Liver (tissue), 10 donors: ENCODE measurements at places on chromosomes 13 and 19. TPM values are rescaled to one million over a fixed set of nuclear protein-coding genes. Genes with fewer than 3 reads are reported as not detected.

Gene ACP5
- 30.5 TPM for total RNA-seq

Gene SBK2
- total RNA-seq, result not detected

Gene MRPL34
- total RNA-seq, result 23.3 TPM

Gene SPRED3
- not detected for total RNA-seq

DNA sequence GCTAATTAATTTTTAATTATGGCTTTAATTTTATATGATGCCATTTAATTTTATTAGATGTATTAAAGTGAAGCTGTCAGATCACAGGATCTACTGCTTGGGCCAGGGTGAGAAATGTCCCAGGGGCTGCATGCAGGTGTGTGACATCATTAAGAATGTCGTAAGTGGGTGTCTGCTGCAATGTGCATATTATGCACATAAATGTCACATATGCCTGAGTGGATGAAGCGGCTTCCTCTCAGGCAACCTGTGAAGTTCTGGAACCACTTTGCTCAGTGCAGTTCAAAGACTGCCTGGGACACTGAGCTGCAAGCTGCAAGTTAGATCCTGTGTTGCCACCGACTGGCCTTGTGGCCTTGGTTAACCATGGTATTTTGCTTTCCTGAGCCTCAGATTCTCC is 355.0 kb downstream of the UQCRFS1 start:
- H3K4me1 ChIP-seq, result no peaks in the 10 kb centered on the region
- H3K4me3 ChIP-seq, result no peak overlapping the region
- peaks cover 5% of the 10 kb centered on the region for H3K27me3 ChIP-seq
- no peaks in the 10 kb centered on the region for H3K36me3 ChIP-seq
- DNase-seq, result no peak
- H3K27ac ChIP-seq, result no peak overlapping the region

GRCh38 chr19:33938821-33939220 is 142.2 kb downstream of the KCTD15 start:
- no peak for DNase-seq
- H3K4me3 ChIP-seq, result no peak overlapping the region
- no peaks in the 10 kb centered on the region for H3K36me3 ChIP-seq
- H3K27ac ChIP-seq, result no peak overlapping the region
- no peaks in the 10 kb centered on the region for H3K4me1 ChIP-seq
- H3K27me3 ChIP-seq, result no peaks in the 10 kb centered on the region

- no peak overlapping the region for H3K4me3 ChIP-seq
- H3K27ac ChIP-seq, result no peak overlapping the region
- H3K4me1 ChIP-seq, result peaks cover 18% of the 10 kb centered on the region
- DNase-seq, result no peak
Measured at GRCh38 chr19:46402725-46403124, 10.6 kb downstream of the CCDC8 start.

DNA sequence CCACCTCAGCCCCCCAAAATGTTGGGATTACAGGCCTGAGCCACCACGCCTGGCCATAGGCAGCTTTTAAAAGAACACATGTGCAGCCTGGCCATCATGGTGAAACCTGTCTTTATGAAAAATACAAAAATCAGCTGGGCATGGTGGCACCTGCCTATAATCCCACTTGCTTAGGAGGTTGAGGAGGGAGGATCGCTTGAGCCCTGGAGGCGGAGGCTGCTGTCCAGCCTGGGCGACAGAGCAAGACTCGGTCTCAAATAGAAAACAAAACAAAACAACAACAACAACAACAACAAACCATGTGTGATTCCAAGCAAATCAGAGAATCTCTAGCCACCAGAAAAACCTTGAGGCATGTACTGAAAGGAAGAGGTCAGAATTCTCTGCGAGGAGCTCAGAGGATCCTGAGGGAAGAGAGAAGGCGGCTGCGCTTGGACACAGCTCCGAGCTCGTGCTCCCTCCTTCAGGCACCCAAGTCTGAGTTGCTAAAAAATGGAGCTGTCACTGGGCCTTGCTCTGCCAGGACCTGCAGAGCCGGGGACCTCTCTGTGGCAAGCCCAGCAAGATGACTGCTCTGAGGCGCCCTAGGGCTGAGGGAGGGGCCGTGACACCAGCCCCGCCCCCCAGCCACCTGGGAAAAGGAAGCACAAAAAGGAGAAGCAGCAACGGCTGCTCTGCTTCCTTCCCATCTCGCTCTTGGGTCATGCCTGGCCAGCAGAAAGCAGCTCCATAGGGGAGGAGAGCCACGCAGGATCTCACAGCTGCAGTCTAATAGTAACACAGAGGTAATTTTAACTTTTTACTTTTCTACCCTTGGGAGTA is at the start of gene ARL11:
Gene ARL11 (plus strand): TSS at position 677 of the 822 bp plus-strand sequence. CDS start 1,941 bp downstream, outside the sequence.
- no peak within 1 kb of the TSS for H3K4me3 ChIP-seq
- H3K4me1 ChIP-seq, result peaks cover 5% of the 10 kb centered on the region
- no peaks in the 10 kb centered on the region for H3K27me3 ChIP-seq
- peak; percentile 47 for DNase-seq

DNA sequence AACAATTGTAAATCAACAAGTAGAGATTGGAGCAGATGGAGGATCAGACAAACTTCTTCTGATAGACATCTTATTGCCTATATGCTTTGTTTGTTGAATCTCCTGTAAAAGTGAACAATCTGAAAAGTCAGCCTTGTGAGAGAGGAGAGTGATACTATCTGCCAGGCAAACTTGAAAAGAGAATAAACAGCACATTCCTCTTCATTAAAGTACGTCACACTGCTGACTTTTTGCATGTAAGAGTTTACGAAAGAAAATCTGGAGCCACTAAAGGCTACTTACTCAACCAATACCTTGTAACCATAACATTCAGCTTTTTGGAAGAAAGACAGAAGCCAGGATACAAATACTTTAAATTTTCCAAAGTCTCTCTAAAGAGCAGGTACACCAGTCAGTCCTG is 42.5 kb downstream of the EDNRB start:
- H3K36me3 ChIP-seq, result no peaks in the 10 kb centered on the region
- H3K27me3 ChIP-seq, result peaks cover 3% of the 10 kb centered on the region
- no peak for DNase-seq
